ENCODE measurements at places on chromosomes 5 and 9.
A peak's percentile ranks its signal among the peaks of the same experiment; 100 is the strongest.

DNA sequence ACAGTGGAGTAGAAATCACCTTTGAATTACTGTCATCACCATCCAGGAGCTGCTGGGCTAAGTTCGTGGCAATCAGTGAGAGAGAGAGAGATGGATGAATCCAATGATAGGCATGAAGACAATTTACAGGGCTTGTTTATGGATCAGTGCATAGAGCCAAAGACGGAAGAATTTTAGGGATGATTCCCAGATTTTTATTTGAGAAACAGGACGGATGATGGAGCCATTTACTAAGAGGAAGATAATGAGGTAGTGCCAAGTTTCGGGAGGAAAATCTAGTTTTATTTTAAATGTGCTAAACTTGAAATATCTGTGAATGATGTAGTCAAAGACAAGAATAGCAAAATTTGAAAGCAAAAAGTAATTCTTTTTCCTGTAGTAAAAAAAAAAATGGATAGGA is 394.2 kb upstream of the PAPPA start:
- no peak for DNase-seq

DNA sequence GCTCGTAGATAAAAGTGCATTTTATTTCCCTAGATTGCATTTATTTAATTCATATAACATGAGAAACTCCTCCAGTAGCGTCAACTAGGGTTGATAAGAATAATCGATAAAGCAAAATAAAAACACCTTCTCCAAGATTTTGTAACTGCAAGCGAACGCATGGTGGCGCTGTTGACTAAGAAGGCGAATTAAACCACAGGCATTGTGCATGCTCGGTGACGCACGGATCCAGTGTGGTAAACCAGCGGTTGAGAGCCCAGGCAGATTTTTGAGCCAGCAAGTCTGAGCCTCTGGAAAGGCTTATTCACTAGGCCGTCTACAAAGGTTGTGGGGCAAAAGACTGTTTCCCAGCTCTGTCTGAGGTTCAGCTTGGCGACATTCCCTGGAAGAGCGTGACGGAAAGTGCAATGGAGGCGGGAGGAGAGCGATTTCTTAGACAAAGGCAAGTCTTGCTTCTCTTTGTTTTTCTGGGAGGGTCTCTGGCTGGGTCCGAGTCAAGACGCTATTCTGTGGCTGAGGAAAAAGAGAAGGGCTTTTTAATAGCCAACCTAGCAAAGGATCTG is at the start of gene PCDHB3:
TSS of gene PCDHB3 (plus strand) at position 231 of the 563 bp plus-strand sequence. CDS start at position 408, 177 bp downstream.
- peak; percentile 16 for DNase-seq

GRCh38 chr9:132156262-132156661 is 5.6 kb upstream of the NTNG2 start:
- DNase-seq: no peak

- peak; percentile 21 for DNase-seq
Observed at GRCh38 chr5:124343451-124343867, 403.0 kb downstream of the ZNF608 start.

- DNase-seq: no peak
Observed at GRCh38 chr9:72636621-72637020, 115.2 kb downstream of the TMC1 start.
